ENCODE measurements at places on chromosomes 2 and 18.

DNA sequence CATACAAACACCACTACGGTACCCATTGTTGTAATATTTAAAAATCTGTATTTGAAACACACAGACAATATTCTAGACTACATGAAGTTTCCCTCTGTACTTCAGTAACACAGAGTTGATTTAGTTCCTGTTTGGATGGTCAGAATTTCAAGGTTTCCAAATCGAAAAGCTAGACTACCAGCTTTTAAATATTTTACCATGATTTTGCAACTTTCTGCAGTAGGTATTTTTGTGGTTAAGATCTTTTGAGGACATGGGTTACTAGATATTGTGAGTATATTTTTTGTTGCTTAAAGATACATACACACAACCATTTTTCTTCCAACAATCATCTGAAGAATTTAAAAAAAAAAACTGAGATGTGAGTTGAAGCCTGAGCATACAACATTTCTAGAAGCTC lies 10.9 kb downstream of the SERPINB5 start:
- no peak for DNase-seq

DNA sequence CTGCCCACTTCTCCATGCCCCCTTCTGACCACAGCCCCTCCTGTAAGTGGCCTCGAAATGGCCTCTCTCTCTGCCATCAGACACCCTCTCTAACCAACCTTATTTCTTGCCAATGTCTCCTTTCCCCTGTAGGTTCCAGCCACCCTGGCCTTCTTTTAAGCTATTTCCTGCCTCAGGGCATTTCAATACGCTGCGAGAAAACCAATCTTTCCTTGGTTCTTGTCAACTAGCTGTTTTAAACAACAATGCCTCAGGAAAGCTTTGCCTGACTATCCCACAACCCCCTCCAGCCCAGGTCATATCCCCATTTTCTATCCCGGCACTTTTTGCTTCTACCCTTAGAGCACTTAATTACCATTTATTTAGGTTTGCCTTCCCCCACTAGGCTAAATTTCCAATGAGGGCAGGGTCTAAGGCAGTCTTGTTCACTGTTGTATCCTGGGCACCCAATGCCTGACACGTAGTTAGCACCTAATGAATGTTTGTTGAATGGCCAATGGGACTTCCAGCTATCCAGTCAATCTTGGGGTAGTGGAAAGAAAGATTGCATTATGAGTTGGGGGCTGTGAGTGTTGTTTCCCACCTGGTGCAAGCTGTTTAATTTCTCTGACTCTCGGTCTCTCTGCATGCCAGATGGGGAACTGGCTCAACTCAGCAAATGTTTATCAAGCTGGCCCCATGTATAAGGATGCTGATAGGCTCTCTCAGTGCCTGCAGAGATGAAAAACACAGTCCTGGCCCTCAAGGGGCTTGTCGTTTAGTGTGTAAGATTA lies 291.2 kb downstream of the SRBD1 start:
- DNase-seq = no peak

- DNase-seq = peak; percentile 35
Measured at GRCh38 chr2:158795195-158795924, at the start of gene DAPL1. Gene DAPL1, plus strand, starts transcription at chr2:158795317. Its CDS starts 56 bp downstream, at chr2:158795373.

- no peak for DNase-seq
Measured at GRCh38 chr2:161416708-161417437, 776 bp downstream of the TBR1 start.

DNA sequence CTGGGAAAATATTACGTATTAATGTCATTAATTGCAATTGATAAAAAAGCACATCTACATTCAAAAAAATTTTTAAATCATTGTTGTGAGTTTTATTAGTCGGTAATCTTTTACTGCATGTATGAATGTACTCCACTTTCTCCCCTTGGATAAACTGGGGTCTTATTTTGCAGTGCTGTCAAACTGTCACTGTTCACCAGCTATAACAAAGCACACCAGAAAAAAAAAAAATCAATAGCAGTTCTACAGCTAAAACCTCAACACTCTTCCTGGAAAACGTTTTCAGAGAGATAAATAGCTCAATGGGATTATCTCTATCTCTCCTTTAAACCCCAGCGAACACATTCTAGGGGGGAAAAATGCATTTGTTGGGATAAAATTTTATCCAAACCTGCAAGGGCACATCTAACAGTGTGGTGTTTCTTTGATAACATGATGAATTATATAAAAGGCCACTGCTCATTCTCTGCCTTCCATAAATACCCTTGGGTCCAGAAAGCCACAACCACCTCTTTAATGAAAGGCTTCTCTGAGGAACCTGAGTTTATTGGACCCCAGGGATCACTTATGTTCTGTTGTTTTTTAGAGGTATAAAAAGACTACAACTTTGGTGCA lies 219.9 kb downstream of the CDH20 start:
- no peak for DNase-seq

- DNase-seq = peak; percentile 15
Measured at GRCh38 chr18:57561728-57562423, 24.6 kb downstream of the FECH start.

- DNase-seq = no peak
Measured at GRCh38 chr18:78673516-78674321, 305.9 kb upstream of the SALL3 start.

DNA sequence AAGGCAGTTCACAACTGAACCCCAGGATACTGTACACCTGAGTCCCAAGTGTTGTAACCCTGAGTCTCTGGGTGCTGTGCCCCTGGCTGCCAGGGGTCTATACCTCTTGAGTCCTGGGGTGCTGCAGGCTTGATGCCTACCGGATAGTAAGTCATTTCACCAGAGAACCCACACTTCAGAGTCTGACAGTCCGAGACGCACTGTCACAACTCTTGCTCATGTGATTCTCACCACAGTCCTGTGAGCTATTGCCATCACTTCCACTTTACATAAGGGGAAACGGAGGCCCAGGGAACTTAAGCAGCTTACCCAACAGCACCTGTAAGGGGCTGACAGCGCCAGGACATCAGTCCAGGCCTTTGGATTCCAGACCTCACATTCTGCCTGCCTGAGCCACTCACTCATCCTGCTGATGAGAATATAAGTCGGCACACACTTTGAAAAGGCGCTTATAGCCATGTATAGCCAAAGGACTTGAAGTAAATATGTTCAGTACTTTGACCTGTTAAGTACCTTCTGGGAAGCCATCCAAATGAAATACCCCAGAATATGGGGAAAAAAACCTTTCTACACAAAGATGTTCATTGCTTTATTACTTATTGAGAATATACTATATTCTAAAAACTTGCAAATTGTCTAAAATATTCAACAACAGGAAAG lies 180.7 kb upstream of the ID2 start:
- DNase-seq = no peak

DNA sequence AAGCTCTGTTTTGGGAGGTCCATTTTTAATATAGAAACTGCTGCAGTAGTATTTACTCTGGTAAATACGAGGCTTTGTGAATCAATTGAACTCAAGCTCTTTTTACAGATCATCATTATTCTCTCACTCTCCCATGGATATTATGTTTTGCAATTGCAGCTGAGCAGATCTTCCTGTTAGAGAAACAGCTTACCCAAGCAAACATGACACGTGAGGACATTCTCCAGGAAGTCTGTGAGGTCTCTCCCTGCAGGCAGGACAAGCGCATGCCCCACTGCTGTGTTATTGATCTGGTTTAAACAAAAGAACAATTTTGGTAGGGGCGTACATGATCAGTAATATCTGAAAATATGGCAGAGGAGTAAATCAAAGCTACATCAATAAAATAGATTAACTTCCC lies 72.1 kb downstream of the COL6A3 start:
- DNase-seq = no peak

GRCh38 chr2:196286821-196287220 lies 115.4 kb upstream of the STK17B start:
- no peak for DNase-seq

DNA sequence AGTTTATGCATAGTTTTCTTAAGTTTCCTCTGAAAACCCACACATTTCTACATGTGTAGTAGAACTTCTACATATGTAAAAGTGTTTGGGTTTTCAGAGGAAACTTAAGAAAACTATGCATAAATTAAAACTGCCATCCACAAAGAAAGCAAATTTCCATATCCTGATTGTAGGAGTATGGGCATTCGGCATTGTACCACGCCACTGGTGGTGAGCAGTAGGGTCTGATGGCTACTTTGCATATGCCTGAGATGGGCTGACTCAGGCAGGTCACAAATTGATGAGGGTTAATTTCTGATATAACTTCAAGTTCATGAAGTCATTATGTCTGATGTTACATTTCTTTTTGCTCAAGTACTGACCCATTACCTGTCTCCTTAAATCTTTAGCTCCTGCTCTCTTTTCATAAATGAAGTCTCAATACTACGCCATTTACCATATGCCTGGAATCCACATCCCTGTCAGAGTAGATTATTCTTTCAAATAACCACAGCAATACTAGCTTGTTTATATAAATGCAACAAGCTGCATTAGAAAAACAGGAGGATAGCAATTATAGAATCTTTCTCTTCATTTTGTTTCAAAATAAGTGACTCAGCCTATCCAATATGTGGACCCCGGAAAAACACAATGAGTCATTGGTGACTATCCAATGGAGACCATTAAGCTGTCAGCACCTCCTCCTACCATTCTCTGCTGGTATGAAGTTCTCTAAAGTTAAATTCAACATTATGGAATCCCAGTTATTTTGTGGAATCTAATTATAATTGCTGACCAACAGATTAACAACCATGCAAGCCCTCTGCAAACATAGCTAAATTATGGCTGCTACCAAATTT lies 355.2 kb upstream of the UBE2E3 start:
- no peak for DNase-seq

DNA sequence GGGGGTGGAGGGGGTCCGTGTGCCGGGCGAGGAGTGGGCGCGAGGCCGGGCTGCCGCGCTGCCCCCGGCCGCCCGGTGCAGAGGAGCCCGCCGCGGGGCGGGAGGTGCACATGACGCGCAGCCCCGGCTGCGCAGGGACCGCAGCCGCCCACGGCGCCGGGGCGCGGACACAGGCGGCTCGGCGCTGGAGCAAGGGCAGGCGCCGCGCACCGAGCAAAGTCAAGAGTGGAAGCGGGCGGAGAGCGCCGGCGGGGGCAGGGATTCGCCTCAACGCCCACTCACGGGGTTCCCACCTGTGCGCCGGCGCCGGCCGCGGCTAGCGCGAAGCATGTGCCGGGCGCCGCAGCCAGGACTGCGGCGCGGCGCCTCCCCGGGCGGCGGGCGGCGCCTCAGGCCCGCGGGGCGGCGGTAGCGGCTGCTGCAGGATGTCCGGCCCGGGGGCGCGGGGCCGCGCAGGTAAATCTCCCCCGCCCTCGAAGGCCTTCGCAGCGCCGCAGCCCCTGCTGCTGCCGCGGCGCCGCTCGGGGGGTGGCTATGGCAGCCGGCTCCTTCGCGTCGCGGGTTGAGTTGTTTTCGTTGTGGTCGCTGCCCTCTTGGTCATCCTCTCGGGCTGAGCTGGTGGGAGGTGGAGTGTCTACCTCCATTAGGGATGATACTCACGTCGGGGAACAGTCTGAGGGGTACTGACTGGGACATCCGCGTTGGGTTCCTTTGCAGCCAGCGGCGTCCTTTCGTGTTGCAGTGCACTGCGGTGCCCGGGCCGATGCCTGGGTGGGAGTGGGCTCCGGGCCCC lies 216.3 kb upstream of the DTNA start:
- DNase-seq = peak; percentile 39

DNA sequence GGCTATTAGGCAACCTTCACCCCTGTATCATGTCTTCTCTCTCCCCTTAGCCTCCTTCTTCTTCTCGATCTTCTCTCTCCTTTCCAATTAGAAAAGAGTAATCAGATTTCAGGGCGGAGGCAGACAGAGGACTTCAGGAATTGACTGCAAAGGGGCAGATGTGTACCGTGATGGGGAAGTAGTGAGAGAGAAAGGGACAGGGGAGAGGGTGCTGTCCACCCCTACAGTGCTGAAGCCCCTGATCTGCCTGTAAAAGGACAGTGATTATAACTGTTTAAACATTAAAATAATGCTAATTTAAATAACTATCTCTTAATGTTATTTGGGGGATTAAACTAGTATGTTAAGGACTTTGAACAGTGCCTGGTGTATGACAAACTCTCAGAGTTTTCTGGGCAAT lies 178.5 kb downstream of the ACTR3 start:
- DNase-seq = peak; percentile 1

- no peak for DNase-seq
Measured at GRCh38 chr18:62525608-62526007, 2.8 kb downstream of the ZCCHC2 start.

DNA sequence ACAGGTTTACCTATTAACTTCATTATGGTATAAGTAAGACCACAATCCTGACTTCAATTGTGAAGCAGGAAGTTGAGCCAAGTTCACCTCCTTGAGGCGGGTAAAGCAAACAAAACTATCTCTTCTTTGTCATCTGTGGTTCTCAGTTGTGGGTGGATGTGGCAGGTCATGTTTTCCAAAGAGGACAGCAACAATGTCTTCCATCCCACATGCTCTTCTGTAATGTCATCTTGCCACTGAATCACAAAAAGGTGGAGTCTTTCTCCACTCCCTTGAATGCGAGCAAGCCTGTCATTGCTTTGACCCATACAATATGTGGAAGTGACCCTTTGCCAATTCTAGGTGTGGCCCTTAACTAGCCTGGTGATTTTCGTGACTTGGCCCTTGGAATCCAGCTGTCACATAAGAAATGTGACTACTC lies 98.7 kb downstream of the GRB14 start:
- peak; percentile 94 for DNase-seq

DNA sequence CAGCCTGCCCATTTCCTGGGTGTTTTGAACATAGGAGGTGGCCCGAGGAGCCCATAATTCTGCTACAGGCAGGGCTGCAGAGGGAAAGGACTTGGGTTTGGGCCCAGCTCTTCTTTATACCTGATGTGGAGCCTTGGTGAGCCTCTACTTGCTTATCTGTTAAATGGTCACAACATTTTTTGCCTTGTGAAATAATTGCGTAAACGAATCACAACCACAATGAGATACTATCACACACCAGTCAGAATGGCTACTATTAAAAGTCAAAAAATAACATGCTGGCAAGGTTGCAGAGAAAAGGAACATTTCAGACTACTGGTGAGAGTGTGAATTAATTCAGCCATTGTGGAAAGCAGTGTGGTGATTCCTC lies 4.1 kb upstream of the FABP1 start:
- no peak for DNase-seq

DNA sequence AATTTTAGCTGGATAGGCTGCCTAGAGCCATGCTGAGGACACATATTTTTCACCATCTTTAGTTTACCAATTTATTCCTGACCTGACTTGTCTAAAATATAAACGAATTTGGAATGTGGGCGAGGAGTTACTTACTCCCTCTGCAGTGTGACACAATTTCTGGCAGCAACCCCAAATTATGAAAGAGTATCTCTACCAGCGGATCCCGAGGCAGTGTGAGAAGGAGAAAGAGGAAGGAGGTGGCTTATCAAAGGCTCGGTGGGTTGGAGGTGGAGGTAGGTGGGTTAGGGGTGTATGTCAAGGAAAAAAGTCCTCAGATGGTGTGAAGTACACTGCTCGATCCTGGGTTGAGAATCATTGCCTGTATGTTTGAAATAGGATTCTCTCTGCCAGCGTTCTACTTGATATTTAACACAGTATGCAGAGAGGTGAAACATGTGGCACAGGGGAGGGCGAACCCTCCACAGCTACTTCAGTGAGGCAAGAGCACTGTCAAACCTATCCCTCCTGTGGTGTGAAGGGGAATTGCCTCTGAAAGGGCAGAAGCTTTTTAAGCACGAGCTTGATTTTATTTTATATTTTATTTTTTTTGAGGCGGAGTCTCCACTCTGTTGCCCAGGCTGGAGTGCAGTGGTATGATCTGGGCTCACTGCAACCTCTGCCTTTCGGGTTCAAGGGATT lies 76.0 kb downstream of the RFTN2 start:
- peak; percentile 61 for DNase-seq

Data from T47D (cell line).